Activated CD8-positive, alpha-beta T cell treated with anti-CD3 and anti-CD28 coated beads, Interleukin-2, amount 10 ng/mL, durations not matched to agents 7 days and 5 days (primary cell): ENCODE measurements at places on chromosomes 1 and 21. TPM values are rescaled to one million over a fixed set of nuclear protein-coding genes. Genes with fewer than 3 reads are reported as not detected.

Gene ANKRD35
- 1.1 TPM for total RNA-seq

- no peak overlapping the region for H3K4me3 ChIP-seq
- peaks cover 20% of the 10 kb centered on the region for H3K4me1 ChIP-seq
- H3K27ac ChIP-seq, result no peak overlapping the region
Measured at GRCh38 chr1:996851-997712, 2.8 kb downstream of the HES4 start.

Gene NBPF19
- total RNA-seq, result 24.7 TPM

GRCh38 chr1:52055866-52056162, 281 bp upstream of the BTF3L4 start:
- peak overlapping the region; percentile 95 for H3K4me3 ChIP-seq
- H3K27ac ChIP-seq, result peak overlapping the region; percentile 96
- H3K4me1 ChIP-seq, result peaks cover 50% of the 10 kb centered on the region
- no peaks in the 10 kb centered on the region for H3K27me3 ChIP-seq

GRCh38 chr1:201480231-201481003, 11.4 kb upstream of the PHLDA3 start:
- no peak overlapping the region for H3K27ac ChIP-seq
- peaks cover 11% of the 10 kb centered on the region for H3K36me3 ChIP-seq
- peaks cover 23% of the 10 kb centered on the region for H3K27me3 ChIP-seq
- peaks cover 45% of the 10 kb centered on the region for H3K4me1 ChIP-seq
- peak; percentile 85 for DNase-seq
- H3K4me3 ChIP-seq, result peak overlapping the region; percentile 74

Gene SPRR2B
- not detected for total RNA-seq

DNA sequence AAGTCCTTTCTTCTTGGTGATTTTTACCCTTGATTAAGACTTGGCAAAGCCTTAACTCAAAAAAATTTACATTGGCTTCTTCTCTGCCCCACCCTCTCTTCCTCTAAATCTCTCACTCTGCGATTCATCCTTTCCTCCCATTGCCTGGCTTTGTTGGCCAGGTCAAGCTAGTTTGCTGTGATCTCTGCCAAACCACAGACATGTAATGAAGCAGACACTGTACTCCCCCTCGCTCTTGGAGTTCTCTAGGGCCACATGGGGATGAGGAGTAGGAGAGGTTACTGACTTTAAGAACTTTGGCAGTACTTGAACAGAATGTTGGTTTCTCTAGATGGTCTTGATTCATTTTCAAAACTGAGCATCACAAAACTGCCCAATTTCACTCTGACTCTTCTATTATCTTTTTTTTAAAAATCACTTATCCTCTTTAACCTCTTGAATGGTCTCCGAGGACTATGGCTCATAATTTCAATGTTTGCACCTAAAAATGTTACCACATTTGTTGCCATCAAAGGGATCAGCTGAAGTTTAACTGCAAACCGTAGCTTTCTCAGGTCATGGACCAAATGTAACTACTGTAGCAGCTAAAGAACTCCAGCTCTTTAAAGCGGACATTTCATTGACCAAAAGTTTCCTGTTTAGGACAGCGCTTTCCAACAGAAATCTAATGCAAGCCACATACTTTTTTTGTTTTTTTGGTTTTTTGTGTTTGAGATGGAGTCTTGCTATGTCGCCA, 62.7 kb upstream of the IPO9 start:
- H3K36me3 ChIP-seq, result no peaks in the 10 kb centered on the region
- no peaks in the 10 kb centered on the region for H3K4me1 ChIP-seq
- no peak overlapping the region for H3K4me3 ChIP-seq
- H3K27me3 ChIP-seq, result peaks cover 6% of the 10 kb centered on the region
- no peak overlapping the region for H3K27ac ChIP-seq

GRCh38 chr1:7536891-7537591, 234.1 kb upstream of the VAMP3 start:
- H3K27ac ChIP-seq, result no peak overlapping the region
- H3K36me3 ChIP-seq, result no peaks in the 10 kb centered on the region
- no peaks in the 10 kb centered on the region for H3K27me3 ChIP-seq
- no peaks in the 10 kb centered on the region for H3K4me1 ChIP-seq

DNA sequence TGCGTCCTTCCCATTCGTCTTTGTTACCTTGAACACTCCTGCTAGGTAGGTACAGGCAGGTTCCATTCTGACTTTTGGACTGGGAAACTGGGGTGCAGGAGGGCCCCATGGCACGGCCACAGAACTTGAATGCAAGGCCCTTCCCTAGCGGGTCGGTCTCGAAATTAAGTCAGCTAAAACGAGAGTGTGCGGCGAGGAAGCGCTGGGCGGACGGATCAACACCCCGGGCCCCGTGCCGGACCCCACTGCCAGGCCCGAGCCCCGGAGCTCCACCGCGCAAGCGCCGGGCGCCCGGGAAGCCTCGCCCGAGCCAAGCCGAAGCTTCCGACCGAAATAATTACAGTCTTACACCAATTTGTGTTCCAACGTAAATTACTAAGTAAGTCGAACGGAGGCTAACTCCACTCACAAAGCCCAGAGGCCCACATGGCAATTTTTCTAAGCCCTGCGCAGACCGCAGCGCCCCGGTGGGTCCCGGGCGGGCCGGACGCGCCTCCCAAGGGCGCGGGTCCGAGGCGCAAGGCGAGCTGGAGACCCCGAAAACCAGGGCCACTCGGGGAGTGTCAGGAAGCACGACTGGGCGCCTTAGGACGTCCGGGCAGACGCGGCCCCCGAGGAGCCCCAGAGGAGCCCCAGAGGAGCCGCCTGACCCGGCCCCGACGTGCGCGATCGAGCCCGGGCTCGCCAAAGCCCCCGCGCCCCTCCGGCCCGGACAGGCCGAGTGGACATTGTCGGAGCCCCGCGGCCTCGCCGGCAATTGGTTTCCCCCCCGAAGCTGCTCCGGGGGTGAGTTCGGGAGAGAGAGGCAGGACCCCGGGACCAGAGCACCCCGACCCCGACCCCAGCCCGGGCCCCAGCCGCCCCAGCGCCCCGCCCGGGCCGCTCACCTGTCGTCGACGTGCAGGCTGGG, 624 bp downstream of the RIPK4 start:
- no peak for DNase-seq
- no peak overlapping the region for H3K4me3 ChIP-seq
- peaks cover 69% of the 10 kb centered on the region for H3K27me3 ChIP-seq
- H3K36me3 ChIP-seq, result no peaks in the 10 kb centered on the region
- H3K4me1 ChIP-seq, result peaks cover 34% of the 10 kb centered on the region
- no peak overlapping the region for H3K27ac ChIP-seq

GRCh38 chr1:228081578-228082213, 812 bp upstream of the ARF1 start:
- peak; percentile 34 for DNase-seq
- peak overlapping the region; percentile 94 for H3K4me3 ChIP-seq
- H3K36me3 ChIP-seq, result peaks cover 33% of the 10 kb centered on the region

Gene PCP4
- not detected for total RNA-seq

- no peak overlapping the region for H3K27ac ChIP-seq
- peaks cover 1% of the 10 kb centered on the region for H3K4me1 ChIP-seq
- DNase-seq, result no peak
- no peak overlapping the region for H3K4me3 ChIP-seq
- peaks cover 5% of the 10 kb centered on the region for H3K27me3 ChIP-seq
- H3K36me3 ChIP-seq, result no peaks in the 10 kb centered on the region
Measured at GRCh38 chr1:1956101-1956500, 37.0 kb upstream of the TMEM52 start.

GRCh38 chr1:39896909-39897685, 4.6 kb downstream of the MYCL start:
- no peak overlapping the region for H3K4me3 ChIP-seq
- peaks cover 69% of the 10 kb centered on the region for H3K27me3 ChIP-seq
- no peak overlapping the region for H3K27ac ChIP-seq
- no peaks in the 10 kb centered on the region for H3K36me3 ChIP-seq

Gene S100PBP
- 78.9 TPM for total RNA-seq

Gene CFHR5
- not detected for total RNA-seq

DNA sequence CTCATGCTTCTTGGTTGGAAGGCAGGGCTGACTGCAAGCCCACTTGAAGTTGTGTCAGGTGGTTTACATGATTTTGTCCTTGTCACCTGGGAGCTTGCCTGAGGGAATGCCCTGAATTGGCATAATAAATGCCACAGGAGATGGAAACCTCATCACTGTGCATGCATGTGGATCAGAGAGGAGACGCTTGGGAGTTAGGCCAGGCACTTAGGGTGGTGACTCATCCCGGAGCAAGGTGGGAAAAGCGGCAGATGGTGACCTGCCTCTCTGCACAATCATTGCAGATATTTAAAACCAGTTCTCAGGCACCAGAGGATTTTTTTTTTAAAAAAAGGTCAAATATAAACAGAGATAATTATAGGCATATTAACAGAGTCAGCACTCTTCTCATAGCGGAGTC, 202.2 kb upstream of the KIAA0040 start:
- DNase-seq, result no peak
- peaks cover 10% of the 10 kb centered on the region for H3K27me3 ChIP-seq

DNA sequence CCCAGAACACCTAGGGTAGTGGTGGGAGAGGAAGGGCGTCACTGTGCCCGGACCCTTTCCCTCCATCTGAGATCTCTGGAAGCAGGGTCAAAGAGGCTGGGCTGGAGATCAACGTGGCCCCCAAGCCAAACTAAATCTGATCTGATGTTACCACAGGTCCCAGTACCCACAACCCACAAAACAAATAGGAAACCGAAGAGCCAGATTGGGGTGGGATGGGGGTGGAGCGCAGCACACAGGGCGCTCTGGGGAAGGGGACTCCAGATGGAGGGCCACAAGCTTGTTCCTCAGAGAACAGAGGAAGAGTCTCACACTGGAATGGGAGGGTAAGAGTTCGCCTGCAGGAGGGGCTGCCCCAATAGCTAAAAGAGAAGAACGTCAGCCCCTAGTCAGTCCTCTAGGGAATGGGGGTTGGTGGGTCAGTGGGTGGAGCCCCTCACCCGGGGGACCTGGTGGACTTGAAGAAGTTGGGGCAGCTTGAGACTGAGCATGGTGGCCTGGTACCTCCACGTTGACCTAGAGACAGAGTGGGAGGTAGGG, 1.5 kb downstream of the PAQR6 start:
- no peak for DNase-seq
- no peaks in the 10 kb centered on the region for H3K27me3 ChIP-seq
- peak overlapping the region; percentile 63 for H3K27ac ChIP-seq
- no peak overlapping the region for H3K4me3 ChIP-seq
- peaks cover 10% of the 10 kb centered on the region for H3K36me3 ChIP-seq
- H3K4me1 ChIP-seq, result peaks cover 43% of the 10 kb centered on the region

DNA sequence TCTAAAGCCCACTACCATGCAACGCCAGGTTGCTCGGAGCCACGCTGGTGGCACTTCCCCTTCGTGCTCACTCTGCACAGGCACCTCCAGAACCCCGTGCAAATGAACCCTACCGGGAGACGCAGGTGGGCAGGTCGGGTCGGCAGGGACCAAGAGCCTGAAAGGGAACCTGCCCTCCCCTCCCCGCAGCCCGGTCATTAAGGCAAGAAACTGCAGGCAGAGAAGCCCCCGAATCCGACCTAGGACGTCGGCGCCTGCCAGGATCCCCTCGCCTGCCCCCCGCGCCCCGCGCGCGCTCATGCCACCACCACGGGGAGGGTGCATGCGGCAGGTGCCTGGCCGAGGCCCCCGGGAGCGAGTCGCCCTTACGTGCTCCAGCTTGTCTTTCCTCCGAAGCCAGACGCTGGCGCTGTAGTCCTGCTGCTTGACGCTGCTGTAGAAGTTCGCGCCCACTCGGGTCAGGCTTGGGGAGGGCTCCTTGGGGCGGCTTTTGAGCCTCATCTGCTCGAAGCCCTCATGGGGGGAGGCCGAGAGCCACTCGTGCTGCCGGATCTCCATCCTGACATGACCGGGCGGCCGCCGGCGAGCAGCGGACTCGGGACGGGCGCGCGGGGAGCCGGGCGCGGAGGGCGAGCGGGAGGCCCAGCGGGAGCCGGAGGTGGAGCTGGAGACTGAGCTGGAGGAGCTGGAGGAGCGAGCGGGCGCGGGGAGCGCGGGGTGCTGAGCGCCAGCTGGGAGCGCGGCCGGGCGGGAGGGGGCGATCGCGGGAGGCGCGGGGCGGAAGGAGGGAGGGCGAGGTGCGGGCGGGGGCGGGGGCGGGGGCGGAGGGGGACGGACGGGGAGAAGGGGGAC, 552 bp downstream of the PLD5 start:
- H3K4me1 ChIP-seq, result peaks cover 12% of the 10 kb centered on the region
- H3K4me3 ChIP-seq, result peak overlapping the region; percentile 48
- no peak for DNase-seq
- peaks cover 39% of the 10 kb centered on the region for H3K27me3 ChIP-seq
- no peaks in the 10 kb centered on the region for H3K36me3 ChIP-seq

Gene OR2L3
- total RNA-seq, result not detected
